ENCODE measurements at places on chromosomes 4 and X.

- DNase-seq, result no peak
Measured at GRCh38 chrX:65772842-65773241, 105.4 kb downstream of the MSN start.

DNA sequence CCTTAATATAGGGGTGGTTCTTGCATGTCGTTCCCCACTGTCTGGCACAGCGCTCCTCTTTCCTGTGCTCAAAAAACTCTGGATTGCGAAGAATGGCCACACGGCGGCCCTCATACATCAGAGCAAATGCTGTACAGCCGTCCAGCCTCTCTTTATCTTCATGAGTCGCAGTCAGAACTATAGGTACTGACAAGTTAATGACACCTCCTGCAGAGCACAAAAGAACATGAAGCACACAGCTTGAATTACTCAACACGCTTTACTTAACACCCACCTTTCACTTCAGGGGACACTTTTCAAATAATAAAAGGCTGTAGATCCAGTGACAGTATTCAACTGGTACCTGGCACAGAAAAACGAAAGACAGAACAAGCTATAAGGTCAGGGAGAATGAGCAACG is 65.3 kb downstream of the PAPSS1 start:
- DNase-seq, result no peak

DNA sequence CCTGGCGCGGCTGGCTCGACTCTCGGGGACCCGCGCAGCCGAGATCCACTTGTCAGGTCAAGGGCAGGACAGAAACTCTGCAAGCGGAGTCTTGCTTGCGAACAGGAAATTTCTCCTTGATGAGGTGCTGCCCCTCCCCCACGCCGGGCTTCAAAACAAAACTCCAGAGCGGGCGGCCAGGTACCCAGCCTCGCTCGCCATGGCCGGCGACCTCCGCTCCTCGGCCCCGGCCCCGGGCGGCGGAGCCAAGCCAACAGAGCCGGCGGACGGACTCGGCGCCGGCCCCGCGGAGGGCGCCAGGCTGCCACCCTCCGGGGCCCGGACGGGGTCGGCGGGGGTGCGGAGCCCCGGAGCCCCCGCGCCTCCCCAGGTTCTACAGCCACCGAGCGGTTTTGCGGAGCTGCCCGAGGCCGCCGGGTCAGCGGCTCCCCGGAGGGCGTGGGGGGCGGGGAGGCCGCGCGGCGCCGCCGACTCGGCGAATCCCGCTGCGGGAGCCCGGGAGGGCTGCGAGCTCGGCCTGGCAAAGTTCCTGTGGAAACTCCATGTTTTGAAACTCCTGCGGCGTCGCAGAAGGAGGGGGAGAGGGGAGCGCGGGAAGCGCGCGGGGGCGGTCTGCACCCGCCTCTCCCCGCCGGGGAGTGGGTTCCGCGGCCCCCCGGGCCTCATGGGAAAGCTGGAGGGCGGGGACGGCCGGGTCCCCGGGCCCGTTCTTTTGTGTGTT is 11.7 kb upstream of the BCOR start:
- DNase-seq, result peak; percentile 51

DNA sequence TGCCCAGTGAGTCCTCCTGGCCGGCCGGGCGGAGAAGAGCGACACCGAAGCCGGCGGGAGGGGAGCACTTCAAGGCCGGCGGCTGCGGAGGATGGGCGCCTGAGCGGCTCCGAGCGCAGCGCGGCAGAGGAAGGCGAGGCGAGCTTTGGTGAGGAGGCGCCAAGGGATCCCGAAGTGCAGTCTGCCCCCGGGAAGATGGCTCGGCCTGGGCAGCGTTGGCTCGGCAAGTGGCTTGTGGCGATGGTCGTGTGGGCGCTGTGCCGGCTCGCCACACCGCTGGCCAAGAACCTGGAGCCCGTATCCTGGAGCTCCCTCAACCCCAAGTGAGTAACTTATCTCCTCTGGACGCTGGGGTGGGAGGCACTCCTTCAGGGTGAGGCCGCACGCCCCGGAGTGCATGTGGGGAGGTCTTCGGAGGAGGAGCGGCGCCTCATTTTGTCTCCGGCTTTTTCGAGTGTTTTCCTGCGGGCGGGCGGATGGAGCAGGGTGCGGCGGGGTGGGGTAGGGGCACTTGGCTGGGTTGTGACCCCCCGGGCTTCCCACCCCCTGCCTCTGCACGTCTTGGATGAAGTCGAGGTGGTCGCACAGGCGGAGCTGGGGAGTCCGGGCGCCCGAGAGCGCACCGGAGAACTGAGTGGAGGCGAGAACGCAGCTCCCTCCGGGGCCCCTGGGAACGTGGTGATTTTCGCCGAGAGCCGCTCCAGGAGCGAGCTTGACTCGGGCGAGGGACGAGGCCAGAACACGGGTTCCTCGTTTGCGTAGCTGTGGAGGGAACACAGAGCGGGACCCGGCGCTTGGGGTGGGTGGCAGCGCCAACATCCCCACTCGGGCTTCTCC is 979 bp downstream of the EFNB1 start:
- DNase-seq, result no peak

DNA sequence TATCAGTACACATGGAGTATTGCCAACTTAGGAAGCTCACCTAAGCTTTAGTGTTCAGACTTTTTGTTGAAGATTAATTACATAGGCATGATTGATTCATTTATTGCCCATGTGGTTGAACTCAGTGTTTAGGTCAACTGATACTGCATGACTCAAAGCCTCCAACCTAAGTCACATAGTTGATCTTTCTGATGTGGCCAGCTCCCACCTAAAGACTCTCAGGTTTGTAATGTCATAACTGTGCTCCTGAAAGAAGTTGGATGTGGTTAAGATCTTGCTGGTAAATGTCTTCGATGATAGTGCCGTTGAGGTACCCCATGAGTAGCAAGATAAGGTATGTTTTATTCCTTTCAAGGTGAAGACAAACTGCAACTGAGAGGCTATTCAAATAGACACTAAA is 192.5 kb downstream of the EDA start:
- no peak for DNase-seq

- no peak for DNase-seq
Measured at GRCh38 chr4:168710353-168710946, 213.6 kb downstream of the PALLD start.

- DNase-seq, result no peak
Measured at GRCh38 chrX:72715546-72715945, 1.4 kb upstream of the PHKA1 start.

DNA sequence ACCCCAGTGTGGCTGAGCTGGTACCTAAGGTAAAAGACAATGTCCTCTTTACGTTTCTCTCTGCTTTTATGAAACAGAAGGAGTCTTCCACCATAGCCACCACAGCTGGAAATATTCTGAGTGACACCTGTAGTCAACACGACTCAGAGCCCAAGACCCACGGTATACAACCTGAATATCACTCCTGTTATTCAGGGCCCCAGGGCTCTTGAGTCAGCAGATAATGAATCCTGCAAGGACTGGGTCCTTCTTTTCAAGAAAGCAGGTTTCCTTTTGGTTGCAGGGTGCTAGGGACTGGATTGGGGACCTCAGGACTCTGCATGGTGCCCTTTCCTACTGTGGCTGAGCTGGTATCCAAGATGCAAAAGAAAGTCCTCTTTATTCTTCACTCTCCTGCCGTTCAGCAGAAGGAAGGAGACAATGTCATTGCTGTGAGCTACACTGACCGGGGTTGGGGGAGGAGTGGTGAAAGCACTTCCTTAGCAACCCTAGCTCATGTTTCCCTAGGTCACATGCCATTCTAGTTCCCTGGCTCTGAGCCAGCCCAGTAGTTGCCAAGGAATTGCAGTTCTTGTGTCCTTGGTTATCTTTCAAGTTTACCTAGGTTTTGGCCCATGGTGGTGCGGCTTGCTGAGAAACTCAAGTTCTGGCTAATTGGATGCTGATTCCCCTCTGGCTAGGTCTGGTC is 23.7 kb upstream of the UNC5C start:
- no peak for DNase-seq

GRCh38 chrX:97167333-97167732 is 283.6 kb downstream of the RPA4 start:
- no peak for DNase-seq

- no peak for DNase-seq
Measured at GRCh38 chrX:18828832-18829404, 121.5 kb downstream of the PPEF1 start.

DNA sequence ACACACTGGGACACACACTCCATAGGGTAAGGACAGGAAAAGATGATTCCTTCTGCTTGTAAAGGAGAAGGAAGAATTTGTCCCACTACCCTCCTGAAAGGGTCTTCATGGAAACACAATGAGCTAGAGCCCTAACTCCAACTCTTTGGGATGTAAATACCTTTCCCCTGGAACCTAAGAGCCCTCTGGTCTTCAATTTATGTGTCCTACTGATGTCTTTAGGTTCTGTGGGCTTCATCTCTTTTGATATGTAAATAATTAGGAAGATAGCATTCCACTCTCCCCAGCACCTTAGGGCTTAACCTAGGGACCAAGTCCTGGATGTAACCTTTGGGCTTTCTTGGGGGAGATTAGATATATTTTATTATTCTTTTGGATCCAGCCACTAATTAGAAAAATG is 38.3 kb downstream of the PF4 start:
- no peak for DNase-seq

- no peak for DNase-seq
Measured at GRCh38 chr4:70945452-70946055, 43.4 kb downstream of the MOB1B start.

- no peak for DNase-seq
Measured at GRCh38 chrX:13843150-13843721, 26.3 kb upstream of the GPM6B start.

- no peak for DNase-seq
Measured at GRCh38 chrX:2705046-2705832, 14.1 kb downstream of the CD99 start.

- no peak for DNase-seq
Measured at GRCh38 chr4:89722517-89722916, 114.4 kb downstream of the SNCA start.

GRCh38 chr4:100588076-100588475 is 70.3 kb upstream of the EMCN start:
- DNase-seq, result no peak

DNA sequence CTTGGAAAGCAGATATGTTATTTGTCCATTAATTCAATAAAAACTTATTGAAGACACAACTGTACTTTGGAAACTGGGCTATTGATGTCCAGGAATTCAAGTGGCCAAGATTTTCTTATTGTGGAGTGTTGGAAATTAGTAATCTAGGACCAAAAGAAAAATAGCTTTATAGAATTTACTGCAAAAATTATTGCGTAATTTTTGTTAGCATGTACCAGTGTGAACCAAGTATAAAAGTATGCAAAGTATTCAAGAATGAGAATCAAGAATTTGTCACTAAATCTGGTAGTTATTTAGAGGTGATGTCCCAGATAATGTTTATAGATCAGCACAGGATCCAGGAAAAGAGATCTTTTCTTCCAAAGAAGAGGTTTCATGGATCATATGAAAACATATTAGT is 468.9 kb upstream of the CTSO start:
- no peak for DNase-seq

GRCh38 chrX:153608806-153609205 is 9.9 kb upstream of the CCNQ start:
- DNase-seq, result no peak

DNA sequence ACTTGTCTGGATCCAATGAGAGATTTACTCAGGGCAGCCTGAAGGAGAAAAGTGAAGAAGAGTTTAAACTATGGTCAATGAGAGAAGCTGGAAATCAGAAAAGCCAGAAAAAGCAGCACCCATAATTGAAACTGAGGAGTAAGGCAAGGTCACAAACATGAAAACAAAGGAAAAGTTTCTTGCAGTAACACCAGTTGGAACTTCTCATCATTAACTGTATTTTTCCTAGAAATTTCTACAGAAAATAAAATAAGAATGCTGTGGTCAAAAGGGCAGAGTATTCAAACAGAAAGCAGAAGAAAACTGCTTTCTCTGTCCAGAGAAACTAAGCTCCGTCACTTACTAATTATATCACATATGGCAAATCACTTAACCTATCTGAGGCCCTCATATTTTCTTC is 102.2 kb downstream of the OR13H1 start:
- DNase-seq, result no peak

DNA sequence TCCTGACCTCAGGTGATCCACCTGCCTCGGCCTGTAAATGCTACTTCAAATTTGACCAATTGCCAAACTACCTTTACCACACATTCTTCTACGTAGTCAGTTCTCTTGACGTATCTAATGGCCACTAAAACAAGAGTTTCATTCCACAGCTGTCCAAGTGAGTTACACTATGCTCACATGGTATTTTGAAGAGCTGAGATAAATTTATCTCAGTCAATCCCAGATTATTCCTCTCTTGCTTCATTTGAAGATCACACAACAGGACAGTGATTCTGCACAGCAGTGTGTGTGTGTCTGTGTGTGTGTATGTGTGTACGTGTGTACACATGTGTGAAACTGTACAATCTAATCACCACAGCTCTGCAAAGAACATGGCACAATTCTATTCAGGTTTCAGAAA is 133.4 kb downstream of the APBB2 start:
- no peak for DNase-seq

DNA sequence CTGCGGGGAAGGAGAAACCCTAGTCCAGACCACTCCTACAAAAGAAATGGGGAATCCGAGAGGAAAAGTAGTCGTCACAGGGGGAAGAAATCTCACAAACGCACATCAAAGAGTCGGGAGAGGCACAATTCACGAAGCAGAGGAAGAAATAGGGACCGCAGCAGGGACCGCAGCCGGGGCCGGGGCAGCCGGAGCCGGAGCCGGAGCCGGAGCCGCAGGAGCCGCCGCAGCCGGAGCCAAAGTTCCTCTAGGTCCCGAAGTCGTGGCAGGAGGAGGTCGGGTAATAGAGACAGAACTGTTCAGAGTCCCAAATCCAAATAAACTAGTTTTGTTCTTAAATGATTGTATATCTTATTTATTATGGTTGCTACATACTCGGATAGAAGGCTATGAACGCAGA is 31.7 kb downstream of the AP1S2 start:
- DNase-seq, result no peak

GRCh38 chr4:38162240-38162784 is 202.1 kb downstream of the PTTG2 start:
- DNase-seq, result peak; percentile 33

GRCh38 chrX:139930916-139931645 is 1.8 kb downstream of the ATP11C start:
- DNase-seq, result no peak

DNA sequence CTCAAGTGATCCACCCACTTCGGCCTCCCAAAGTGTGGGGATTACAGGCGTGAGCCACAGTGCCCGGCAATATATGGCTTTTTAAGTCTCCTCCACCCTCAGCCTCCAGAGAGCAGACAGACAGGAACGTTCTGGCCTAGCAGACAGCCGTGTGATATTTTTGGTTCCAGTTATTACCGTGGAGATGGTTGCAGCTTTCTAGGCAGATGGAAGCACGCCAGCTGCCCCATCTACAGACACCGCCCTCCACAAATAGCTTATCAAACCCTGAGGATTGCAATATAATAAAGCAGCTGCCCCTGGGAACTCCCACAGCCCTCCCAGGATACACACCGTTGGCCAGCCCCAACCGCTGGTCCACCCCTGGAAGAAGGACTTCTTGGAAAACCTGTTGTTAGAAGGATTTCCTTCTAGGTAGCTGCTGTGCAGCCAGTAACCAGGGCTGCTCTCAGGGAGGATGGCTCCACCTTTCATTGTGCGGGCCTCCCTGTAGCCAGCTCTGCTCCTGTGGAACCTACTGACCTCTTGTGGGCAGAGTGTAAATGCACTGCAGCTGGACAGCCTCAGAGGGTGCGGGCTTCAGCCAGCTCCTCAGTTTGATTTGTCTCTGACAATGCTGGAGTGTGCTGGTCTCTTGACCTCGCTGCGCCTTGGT is 44.0 kb downstream of the SLC25A5 start:
- peak; percentile 7 for DNase-seq

GRCh38 chrX:128035318-128035717 is 16.9 kb downstream of the ACTRT1 start:
- DNase-seq, result no peak

- DNase-seq, result no peak
Measured at GRCh38 chrX:73849073-73849472, 286.1 kb downstream of the CHIC1 start.

- DNase-seq, result no peak
Measured at GRCh38 chr4:87559090-87559837, 30.1 kb upstream of the SPARCL1 start.
